Activated T-cell treated with anti-CD3 and anti-CD28 coated beads, Interleukin-2, amount 50 U/mL, for 24 hours (primary cell): ENCODE measurements at places on chromosomes 13 and 19.

DNA sequence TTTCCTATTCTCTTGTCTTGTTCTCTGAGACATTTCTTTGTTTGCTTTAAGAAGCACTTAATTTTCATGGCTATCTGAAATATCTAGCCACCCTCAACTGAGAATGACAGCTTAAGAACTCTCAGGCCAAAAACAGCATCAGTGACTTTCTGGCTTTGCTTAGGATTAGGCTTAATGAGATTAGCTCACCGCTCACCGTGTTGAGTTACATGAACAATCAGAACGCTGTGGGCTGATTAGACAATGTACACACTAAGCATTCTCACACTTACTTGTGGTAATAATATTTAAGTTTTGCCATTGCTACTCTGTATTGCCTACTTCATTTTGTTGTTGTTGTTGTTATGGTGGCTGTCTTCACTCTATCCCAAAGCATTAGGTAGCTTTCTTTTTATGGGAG, 1283.6 kb downstream of the UQCRFS1 start:
- no peak overlapping the region for H3K4me3 ChIP-seq
- no peak overlapping the region for H3K27ac ChIP-seq
- no peaks in the 10 kb centered on the region for H3K4me1 ChIP-seq
- DNase-seq: no peak

GRCh38 chr19:2771786-2772674, 11.0 kb downstream of the SGTA start:
- DNase-seq: no peak
- peaks cover 35% of the 10 kb centered on the region for H3K4me1 ChIP-seq
- H3K27ac ChIP-seq: peak overlapping the region; percentile 37
- H3K4me3 ChIP-seq: no peak overlapping the region
- peaks cover 62% of the 10 kb centered on the region for H3K36me3 ChIP-seq

DNA sequence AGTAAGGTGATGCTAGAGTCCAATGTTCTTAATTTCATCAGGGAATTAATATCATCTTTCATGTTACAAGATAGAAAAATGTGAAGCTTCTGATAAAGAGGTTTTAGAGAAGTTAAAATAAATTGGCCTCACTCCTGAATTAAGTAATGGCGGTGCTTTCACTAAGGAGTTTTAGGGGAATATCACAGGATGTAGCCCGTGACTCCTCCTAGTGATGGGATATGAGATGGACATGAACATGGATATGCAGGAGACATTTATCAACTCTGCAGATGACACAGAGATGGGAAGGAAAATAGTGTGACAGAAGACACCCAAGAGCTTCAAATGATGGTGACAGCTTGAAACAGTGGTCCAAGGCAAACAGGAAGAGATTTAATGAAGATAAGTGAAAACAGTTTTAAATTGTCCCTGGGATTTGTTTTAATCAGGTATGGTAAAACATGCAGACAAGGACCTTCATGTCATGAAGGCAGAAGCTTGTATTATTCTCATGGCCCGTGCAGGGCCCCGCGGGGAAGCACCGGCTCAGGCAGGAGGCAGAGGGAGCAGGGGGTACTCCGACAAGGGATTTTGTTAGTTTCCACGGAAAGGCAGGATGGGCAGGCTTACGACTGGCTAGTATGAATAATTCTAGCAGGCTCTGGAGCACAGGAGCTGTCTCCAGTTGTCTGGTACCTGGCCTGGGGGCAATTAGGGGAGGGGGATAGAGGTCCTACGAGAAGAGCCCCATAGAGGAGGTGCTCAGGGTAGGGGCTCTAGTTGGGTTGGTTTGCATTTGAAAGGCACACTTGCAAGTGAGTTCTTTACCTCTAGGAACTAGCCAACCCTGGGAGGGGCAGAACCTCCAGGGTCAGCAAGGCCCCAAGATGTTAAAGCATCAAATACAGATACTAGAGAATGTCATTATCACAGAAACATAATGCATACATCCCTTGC, 38.7 kb upstream of the FARP1 start:
- no peak overlapping the region for H3K27ac ChIP-seq
- H3K27me3 ChIP-seq: peaks cover 4% of the 10 kb centered on the region
- no peak for DNase-seq
- no peak overlapping the region for H3K4me3 ChIP-seq
- no peaks in the 10 kb centered on the region for H3K4me1 ChIP-seq

GRCh38 chr13:44234566-44234965, 139.1 kb upstream of the SERP2 start:
- peaks cover 16% of the 10 kb centered on the region for H3K4me1 ChIP-seq
- H3K27ac ChIP-seq: no peak overlapping the region
- H3K27me3 ChIP-seq: peaks cover 8% of the 10 kb centered on the region
- no peaks in the 10 kb centered on the region for H3K36me3 ChIP-seq

DNA sequence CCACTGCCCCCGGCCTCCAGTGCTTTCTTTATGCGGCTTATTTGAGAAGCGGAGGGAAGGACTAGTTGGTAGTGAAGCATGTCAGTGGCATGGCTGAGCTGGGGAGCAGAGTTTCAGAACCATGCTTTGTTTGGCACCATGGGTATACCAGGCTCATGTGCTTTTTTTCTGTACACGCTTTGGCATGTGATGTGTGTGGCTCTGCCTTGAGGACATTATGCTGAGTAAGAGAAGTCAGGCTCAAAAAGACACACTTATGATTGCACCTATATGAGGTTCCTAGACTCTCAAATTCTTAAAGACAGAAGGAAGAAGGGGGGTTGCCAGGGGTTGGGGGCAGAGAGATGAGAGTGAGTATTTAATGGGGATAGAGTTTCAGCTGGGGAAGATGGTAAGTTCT, 21.3 kb downstream of the GATAD2A start:
- H3K27ac ChIP-seq: peak overlapping the region; percentile 64
- DNase-seq: no peak
- H3K4me3 ChIP-seq: no peak overlapping the region

GRCh38 chr13:33204130-33204927, 81.2 kb downstream of the STARD13 start:
- H3K27me3 ChIP-seq: peaks cover 37% of the 10 kb centered on the region
- H3K27ac ChIP-seq: no peak overlapping the region
- DNase-seq: no peak
- H3K4me3 ChIP-seq: no peak overlapping the region
- H3K36me3 ChIP-seq: no peaks in the 10 kb centered on the region
- peaks cover 25% of the 10 kb centered on the region for H3K4me1 ChIP-seq

DNA sequence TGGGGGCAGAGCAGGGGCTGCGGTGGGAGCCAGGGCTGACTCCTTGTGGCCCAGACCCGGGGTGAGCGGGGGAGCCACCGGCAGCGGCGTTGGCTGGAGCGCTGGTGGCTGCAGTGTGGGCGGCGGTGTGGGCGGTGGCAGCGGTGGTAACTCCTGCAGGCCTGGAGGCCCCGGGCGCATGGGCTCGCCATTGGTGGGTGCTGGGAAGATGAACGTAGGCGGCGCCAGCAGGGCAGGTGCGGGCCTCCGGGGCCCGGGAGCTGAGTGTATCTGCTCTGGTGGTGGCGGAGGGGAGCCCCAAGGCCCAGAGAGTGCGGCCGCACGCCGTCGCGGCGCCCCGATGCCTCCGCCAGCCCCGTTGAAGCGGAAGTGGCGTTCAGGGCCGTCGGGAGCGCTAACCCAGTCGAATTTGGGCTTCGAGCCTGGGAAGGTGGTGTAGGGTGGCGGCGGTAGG, 2.0 kb downstream of the GGN start:
- peaks cover 29% of the 10 kb centered on the region for H3K4me1 ChIP-seq
- no peak overlapping the region for H3K4me3 ChIP-seq
- peaks cover 22% of the 10 kb centered on the region for H3K27me3 ChIP-seq
- H3K36me3 ChIP-seq: peaks cover 49% of the 10 kb centered on the region

DNA sequence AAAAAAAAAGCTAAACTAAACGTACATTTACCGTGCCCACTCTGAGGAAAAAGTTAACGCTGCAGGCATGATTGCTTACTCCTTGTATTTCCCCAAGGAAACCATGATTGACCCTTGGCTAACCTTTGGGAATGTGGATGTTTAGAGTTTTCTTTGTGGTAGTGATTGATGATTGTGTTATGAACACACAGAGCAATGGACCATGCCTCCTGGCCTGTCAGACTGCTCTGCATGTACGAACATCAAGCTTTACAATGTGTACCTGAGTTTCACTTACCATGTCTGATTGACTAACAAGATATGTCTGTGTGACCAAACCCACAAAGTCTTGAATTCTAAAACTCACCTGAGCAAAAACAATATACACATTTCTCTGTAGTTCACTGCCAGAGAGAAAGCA, 35.1 kb downstream of the MYCBP2 start:
- H3K4me1 ChIP-seq: peaks cover 52% of the 10 kb centered on the region
- H3K27me3 ChIP-seq: no peaks in the 10 kb centered on the region
- H3K27ac ChIP-seq: peak overlapping the region; percentile 88
- no peak overlapping the region for H3K4me3 ChIP-seq
- DNase-seq: no peak

GRCh38 chr19:1356508-1356865, 27.2 kb upstream of the NDUFS7 start:
- H3K36me3 ChIP-seq: peaks cover 59% of the 10 kb centered on the region
- H3K4me1 ChIP-seq: peaks cover 19% of the 10 kb centered on the region
- no peak overlapping the region for H3K27ac ChIP-seq
- H3K4me3 ChIP-seq: peak overlapping the region; percentile 85

DNA sequence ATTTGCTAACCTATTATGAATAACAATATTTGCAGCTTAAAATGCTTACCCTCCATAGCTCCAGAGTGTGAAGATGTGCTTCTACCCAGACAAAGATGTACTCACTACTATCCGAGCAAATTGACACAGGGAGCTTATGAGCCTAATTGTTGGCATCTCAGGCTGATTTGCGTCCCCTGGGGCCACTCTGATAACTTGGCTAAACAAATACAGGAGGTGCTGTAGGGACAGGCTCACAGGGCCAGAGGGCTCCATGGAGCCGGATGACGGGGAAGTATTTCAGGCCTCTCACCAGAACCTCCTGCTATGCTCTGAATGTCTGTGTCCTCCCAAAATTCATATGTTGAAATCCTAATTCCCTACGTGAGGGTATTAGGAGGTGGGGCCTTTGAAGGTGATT, 26.7 kb upstream of the C19orf12 start:
- no peak overlapping the region for H3K27ac ChIP-seq
- H3K4me3 ChIP-seq: no peak overlapping the region
- no peaks in the 10 kb centered on the region for H3K4me1 ChIP-seq

DNA sequence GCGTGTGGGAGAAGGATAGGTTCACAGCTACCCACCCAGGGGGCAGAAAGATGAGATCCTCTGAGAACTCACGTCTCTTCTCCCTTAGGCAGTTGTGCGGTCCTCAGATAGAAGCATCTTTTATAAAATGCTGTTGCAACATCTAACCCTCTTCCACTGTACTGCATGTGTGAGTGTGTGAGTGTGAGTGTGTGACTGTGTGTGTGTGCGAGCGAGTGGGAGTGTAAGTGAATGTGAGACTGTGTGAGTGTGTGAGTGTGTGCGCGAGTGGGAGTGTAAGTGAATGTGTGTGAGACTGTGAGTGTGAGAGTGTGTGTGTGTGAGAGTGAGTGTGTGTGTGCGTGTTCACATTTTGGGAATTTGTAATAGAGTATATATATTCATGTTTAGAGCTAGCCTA, 55.6 kb upstream of the F7 start:
- DNase-seq: no peak
- no peak overlapping the region for H3K4me3 ChIP-seq
- H3K27me3 ChIP-seq: no peaks in the 10 kb centered on the region
- no peak overlapping the region for H3K27ac ChIP-seq
- peaks cover 25% of the 10 kb centered on the region for H3K36me3 ChIP-seq

- peaks cover 8% of the 10 kb centered on the region for H3K4me1 ChIP-seq
- H3K36me3 ChIP-seq: no peaks in the 10 kb centered on the region
- H3K27ac ChIP-seq: no peak overlapping the region
- no peak overlapping the region for H3K4me3 ChIP-seq
- no peak for DNase-seq
Measured at GRCh38 chr13:75685239-75685697, 49.1 kb downstream of the LMO7 start.
